ENCODE measurements at places on chromosomes 7 and 10. TPM values are rescaled to one million over a fixed set of nuclear protein-coding genes. Genes with fewer than 3 reads are reported as not detected.

Gene SMKR1
- 1.1 TPM for total RNA-seq

Gene CCDC136
- total RNA-seq = 3.3 TPM

Gene SLC18A3
- not detected for total RNA-seq

Gene ASIC3
- total RNA-seq = 3.3 TPM

Gene PKD2L1
- total RNA-seq = 8.4 TPM

Gene GPR15LG
- not detected for total RNA-seq

DNA sequence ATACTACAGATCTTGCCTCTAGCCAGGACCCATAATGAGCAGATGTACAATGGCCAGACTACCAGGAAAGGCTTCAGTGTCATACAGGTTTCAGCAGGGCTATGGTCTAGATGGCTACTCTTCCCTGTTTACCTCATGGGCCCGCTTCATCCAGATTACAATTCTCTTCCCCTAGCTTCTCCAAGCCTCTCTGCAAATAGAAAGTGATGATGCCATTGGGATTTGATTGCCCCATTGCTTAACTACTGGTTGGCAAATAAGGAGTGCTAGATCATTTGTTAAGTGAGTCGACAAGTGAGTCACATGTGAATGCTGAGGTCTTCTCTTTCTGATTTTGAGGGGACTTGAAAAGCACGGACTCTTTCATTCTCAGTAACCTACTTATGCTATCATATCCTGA, 361.5 kb upstream of the LRRTM3 start:
- DNase-seq = no peak

- no peak for DNase-seq
These were observed 71.3 kb downstream of the HDAC9 start for GRCh38 chr7:18566829-18567228.

DNA sequence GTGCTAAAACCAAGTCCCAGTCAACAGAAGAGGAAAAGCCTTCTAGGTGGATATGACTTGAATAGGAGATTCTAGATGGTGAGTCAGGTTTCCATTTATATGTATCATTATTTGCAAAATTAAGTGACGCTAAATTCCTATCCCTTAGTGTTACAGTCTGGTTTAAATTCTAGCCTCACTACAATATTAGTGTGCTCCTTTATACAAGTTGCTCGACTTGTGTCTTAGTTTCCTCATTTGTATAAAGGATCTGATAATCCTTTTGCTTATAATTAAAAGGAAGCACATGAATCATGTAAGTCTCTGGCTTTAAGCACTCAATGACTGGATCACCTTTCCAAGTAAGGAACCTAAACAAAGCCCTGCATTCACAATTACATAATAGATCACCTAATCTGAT, 105.7 kb downstream of the SVOPL start:
- no peak for DNase-seq

- DNase-seq = no peak
These were observed 83.1 kb upstream of the HABP2 start for GRCh38 chr10:113469796-113470195.

DNA sequence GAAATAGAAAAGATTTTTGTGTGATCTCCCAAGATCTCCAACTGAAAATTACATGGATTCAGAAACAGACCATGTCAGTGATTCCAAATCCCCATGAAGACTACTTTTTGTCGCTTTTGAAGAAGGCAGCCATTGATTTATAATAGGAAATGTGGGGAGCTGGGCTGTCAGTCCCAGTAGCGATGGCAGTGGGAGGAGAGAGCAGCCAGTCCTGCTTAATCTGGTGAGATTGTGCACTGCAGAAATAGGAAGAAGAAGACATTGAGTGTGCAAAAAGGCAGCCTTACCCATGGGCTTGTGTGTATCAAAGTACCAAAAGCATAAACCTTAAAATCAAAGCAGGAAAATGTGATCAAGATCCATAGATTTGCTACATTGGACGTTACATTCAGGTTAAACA, 4.8 kb downstream of the ADRB1 start:
- DNase-seq = no peak

DNA sequence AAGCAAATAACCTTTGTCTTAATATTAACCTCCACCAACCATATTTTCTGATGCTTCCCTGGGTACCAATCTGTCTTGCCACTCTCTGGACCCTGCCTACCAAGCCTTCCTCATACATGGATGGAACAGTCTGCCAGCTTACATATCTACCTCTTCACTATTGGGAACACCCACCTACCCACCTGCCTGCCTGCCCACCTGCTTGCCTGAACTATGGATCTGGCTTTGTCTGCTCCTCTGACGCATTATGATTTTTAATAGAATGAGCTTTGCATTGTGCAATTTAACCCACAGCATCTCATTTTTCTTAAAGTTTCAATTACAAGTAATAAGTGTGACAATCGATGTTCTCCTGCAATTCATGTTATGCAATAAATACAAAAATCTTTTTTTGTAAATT, 137.9 kb upstream of the LSM8 start:
- no peak for DNase-seq

DNA sequence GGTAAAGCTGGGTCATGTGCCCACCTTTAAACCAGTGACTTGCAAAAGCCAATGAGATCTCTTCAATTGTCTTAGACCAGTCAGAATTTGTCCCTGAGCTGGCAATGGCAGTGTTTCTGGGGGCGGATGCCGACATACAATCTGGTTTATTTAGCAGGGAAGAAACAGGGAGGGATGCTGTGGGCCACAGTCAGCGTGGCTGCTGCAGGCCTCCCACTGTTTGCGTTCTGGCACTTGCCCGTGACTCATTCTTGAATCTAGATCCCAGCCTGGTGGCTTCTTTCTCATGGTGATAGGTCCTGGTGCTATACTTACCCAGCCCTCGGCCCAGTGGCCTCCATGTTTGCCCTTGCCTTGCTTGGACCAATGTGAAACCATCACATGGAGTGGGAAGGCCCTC, 3.1 kb upstream of the CPA1 start:
- DNase-seq = no peak

DNA sequence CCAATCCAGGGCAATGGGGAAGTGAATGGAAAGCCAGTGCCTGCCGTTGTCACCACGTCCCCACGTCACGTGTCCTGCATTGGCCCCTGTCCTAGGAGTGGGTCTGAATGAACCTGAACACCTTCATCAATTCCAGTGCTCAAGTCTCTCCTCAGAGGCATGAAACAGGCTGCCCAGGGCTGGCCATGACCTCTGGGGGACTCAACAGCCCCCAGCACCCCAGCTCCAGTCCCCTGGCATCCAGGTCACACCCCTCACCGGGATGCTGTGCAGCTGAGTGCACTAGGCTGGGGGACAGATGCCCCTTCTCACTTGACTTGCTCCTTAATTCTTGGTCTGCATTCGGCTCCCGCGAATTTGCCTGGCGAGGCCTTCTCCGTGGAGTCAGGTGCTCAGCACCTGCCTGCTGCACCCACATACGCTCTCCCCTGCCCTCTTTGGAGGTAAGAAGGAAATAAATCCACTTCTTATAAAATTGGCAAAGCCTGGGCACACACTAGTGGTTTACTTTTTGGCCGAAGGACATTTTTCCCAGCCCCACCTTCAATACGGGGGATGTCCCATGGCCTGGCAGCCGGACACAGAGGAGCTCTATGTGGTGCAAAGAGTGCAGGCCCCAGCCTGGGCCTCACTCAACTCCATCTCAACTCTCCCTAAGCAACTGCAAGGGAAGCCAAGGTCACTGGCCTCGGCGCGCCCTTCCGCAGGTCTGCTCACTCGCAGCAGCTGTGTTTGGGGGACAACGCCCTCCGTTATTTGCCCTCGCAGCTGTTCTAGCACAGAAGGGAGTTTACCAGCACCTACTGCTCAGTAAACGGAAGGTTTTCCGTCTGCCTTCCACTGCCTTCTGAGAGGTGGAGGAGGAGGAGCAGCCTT, 77.6 kb upstream of the SHH start:
- peak; percentile 91 for DNase-seq

DNA sequence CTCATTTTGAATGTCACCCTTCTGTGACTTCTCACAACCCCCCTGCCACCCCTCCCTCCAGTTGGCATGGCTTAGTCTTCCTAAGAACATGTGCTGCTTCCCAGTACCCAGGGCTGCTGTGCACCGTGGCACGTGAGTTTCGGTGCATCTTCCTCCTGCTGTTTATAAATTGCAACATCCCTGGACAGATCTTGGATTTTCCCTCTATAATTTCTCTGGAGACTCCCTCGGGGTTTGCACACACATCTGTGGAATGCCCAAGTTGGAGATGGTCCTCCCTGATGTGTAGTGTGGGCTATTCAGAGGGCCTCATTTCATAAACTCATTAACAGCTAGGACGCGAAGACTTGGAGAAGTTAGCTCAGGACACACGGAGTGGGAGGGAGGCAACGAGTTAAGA, 52.9 kb downstream of the IKZF1 start:
- DNase-seq = no peak

DNA sequence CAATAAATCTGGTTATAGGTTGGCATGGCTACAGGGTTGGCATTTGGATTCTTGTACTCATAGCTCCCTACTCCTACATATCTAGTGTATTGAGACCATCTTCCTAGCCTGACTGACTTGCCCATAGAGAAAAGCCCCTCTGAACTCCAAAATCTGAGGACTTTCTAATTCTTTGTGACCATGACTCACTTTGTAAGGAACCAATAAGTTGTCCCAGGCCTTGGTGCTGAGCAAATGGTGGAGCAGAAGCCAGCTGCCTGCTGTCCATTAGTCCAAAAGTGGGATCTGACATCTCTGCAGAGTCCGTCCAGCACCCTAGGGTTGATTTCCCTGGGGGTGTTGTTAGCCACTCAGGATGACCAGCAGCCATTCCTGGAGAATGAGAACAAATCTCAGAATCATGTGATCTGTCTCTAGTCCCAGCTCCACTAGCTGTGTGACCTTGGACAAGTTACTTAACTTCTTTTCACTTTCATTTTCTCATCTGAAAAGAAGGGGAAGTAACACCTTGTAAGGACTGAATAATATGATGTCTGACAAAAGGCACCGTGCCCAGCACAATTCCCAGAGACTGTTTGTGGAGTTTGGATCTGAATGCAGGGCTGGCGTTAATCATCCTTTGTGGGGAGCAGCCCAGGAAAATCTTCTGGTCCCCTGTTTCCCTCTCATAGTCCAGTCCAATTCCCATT, 44.1 kb downstream of the MTURN start:
- no peak for DNase-seq

GRCh38 chr7:84524714-84525694, 330.4 kb upstream of the SEMA3A start:
- DNase-seq = no peak

DNA sequence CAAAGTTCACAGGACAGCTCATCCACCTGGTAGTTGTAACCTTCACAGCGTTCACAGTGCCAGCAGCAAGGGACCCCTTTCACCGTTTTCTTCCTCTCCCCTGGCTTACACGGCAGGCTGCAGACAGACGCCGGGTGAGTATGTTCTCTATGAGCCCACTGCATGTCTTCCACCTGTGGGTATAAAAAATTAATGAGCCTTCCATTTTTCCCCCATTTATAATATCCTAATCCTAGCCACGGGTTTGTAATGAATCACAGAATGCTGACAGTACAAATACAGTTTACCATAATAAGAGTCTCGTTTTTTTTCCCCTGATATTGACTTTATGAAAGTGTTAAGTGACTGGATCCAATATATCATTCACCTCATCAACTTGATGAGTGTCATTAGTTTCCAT, 719.0 kb downstream of the GRM8 start:
- DNase-seq = no peak

- no peak for DNase-seq
These were observed 2.4 kb downstream of the SFTPD start for GRCh38 chr10:79946271-79947082.

DNA sequence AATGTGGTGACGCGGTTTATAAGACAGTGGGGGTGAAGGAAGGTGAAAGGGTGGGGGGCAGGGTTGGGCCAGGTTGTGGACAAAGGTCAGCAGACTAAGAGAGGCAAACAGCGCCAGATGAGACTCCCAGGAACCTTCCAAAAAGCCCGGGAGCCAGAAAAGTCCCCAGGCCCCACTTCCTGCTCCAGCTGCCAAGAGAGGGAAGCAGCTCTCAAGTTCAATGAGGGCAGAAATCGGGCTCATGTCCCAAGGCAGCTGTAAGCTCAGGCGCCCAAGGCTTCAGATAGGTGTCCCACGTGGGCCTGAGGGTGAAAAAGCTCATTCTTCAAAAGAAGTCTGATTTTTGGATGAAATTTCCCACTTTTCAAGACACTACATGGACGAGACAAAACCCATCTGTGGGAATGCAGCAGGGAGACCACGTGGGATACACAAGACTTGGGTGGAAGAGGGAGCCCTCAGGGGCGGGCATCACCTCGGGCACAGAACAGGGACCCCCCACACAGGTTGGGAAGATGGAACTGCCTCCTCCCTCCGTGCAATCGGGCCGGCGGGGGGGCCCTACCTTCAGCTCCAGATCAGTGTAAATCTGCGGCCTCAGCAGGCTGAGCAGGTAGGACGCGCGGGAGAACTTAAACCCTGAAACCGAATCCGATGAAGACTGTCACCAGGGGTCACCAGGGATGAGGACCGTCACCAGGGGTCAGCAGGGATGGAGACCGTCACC, 7.8 kb downstream of the PYROXD2 start:
- peak; percentile 61 for DNase-seq

GRCh38 chr10:87753995-87754866, 63.8 kb downstream of the ATAD1 start:
- DNase-seq = no peak
